CD4-positive, alpha-beta T cell treated with Interferon gamma for 1 hour (primary cell): ENCODE measurements at places on chromosomes 12 and 14.

- peak; percentile 62 for DNase-seq
Observed at GRCh38 chr12:11884706-11885105, 186.0 kb upstream of the BCL2L14 start.

GRCh38 chr12:124393831-124394230 is 98.9 kb downstream of the RFLNA start:
- no peak for DNase-seq

DNA sequence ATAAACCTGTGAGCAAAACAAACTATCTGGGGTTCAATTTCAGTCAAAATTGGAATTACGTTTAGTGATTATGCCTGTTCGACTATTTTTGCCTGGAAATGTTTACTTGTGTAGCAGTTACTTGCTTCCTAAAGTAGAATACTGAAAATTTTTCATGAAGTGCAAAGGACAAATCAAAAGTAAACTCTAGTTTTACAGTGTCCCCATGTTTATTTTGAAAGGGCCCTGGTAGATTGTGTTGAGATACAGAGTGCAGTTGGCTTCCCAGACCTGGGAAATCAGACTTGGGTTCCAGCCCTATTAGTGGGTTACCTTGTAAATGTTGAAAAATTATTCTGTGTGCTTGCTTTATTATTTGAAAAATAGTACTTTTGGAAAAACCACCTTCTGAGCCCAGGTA is 17.3 kb downstream of the KLRB1 start:
- DNase-seq = no peak

DNA sequence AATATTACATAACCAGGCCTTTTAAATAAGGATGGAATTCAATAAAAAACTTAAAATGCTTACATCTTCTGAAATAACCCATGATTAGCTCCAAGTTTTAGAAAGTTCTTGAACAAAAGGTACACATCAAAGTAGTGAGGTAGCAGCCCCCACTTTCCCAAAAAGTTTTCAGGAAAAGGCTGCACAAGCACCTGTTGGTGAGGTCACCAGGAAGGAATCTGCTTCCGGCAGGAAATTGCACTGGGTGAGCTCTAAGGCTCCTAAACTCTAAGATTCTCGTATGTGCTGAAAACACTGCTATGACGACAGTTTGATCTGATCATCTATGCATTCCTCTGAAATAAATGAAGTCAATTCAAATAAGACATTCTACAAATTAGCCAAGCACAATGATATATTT is 34.3 kb upstream of the TTC7B start:
- no peak for DNase-seq

GRCh38 chr14:33842299-33842698 is 108.6 kb downstream of the EGLN3 start:
- DNase-seq = no peak

- DNase-seq = no peak
Observed at GRCh38 chr14:88856786-88857366, 32.4 kb downstream of the TTC8 start.

DNA sequence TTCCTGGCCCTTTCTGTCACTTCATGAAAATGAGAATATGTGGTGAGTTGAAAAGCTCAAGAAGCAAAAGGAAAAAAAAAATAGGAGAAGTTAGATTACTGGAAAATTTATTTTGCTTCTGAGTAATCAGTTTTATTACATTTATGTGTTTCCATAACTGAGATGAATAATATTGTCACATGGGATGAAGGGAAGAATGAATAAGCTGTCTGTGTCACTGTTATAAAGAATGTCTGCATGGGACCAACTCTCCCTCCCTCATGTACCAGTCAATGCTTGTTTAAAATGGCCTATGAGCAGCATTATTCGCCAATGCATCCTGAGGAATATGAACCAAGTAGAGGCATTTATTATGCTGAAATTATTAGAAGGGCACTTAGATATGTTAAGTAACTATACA is 246.3 kb downstream of the PRKD1 start:
- no peak for DNase-seq

GRCh38 chr14:50362764-50363713 is 33.6 kb downstream of the CDKL1 start:
- peak; percentile 54 for DNase-seq

DNA sequence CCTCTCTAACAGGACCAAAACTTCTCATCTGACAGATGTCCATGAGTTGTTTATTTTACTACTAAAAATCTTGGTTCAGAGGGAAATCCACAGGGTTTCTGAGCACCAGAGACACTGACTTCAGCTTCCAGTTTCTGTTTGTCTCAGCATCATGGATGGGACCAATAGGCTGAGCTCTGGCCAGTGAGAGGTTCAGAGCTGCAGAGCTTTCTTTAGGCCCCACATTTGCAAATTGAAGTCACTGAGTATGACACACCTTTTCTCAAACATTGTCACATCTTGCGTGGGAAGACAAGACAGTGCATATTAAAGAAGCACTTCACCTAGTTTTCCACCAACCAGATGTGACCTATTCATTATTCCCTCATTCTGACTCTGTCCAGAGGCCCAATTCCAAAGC is 45.2 kb downstream of the RDH12 start:
- no peak for DNase-seq

- no peak for DNase-seq
Observed at GRCh38 chr14:52046376-52046917, 22.4 kb downstream of the NID2 start.

DNA sequence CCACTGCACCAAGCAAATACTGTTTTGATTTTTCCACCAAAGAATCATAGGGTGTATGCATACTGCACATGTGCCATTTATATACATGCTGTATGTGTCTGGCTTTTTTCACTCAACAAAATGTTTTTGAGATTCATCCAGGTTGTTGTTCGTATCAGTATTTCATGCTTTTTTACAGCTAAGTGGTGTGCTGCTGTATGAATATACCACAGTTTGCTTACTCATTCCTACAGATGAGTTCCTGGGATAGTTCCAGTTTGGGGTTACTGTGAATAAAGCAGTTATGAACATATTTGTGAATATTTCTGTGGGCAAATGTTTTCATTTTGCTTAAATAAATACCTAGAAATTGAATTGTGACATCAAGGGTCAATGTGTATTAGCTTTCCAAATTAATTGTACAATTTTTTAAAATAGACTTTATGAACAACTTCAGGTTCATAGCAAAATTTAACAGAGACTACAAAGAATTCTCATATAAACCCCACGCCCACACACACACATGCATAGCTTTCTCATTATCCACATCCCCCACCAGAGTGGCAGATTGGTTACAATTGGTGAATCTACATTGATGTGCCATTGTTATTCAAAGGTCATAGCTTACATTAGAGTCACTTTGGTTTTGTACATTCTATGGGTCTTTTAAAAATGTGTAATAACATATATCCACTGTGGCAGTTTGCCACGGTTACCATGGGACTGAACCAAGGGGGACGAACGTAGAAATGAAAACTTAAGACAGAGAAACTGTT is 6.9 kb upstream of the KRT6A start:
- DNase-seq = no peak

DNA sequence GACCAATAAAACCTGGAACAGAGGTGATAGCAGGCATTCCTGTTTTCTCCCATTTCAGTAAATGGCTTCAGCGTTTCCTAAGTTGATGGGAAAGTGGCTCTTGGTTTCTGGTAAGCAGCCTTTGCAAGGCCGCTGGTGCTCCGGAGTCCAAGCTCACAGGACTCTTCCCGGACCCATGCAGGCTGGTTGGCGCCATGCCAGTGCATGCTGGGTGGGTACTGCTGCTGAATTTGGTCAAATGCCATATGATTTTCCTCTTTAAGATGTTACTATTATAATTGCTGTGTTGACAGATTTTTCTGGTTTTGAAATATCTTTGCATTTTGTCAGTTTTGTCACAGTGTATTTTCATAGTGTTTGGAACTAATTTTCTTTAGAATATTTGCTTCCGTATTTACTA is 27.7 kb downstream of the PPP2R5C start:
- no peak for DNase-seq

GRCh38 chr12:108666401-108666881 is 32.7 kb upstream of the SELPLG start:
- DNase-seq = no peak

GRCh38 chr12:24678436-24678835 is 270.5 kb downstream of the BCAT1 start:
- no peak for DNase-seq

DNA sequence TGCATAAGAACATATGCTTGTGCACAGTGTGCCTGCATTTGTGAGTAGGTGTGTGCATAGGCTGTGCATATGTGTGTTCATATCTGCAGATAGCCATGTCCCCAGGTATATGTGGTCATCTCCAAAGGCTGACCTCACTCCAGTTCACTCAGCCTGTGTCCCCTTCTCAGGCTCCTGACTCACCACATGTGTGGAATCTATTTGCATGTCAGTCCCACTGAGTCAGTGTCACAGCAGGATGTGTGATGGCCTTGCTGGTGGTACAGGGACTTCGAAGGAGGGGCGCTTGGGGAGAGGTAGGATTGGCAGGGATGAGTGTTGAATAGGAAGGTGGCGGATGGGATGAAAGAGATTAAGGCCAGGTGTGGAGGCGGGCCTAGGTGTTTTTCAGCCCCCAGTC is 35.5 kb downstream of the KRT80 start:
- DNase-seq = no peak

DNA sequence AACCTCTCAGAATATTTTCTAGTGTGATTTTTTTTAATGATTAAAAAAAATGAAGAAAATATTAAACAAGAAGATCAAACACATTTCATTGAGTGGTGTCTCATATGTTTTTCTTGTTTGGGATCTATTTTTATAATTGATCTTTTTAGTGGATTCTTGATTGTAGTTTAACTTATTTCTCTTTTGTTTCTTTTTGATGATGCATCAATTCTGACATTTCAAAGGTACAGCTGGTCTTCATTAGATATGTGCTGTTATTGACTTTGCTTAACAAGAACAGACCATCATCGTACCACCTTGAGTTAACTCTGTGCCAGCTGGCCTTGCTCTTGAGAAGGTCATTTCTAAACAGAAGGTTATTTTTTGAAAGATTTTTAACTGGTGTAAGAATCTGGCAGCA is 45.8 kb upstream of the FGD4 start:
- no peak for DNase-seq

GRCh38 chr12:19462406-19462805 is 23.1 kb downstream of the AEBP2 start:
- DNase-seq = no peak

- no peak for DNase-seq
Observed at GRCh38 chr12:9335867-9336266, 127.7 kb upstream of the PZP start.

GRCh38 chr12:14138495-14138894 is 157.1 kb upstream of the GRIN2B start:
- no peak for DNase-seq

DNA sequence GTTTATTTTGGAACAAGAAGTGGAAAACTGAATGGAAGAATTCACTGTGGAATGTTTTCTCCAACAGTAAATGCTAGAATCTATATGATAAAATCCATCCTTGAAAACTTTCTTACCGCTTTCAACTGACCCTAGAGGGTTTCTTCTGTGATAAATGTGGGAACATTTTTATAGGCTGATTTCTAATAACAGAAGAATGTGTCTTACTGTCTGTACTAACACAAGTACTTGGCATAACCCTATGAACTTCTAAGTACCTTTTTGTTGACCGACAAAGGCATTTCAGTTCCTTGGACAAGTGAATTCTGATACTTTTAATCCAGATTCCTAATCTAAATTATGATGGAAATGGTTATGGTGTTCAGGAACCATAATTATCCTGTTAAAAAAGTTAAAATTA is 1109.7 kb upstream of the FLRT2 start:
- DNase-seq = no peak

- no peak for DNase-seq
Observed at GRCh38 chr14:54344445-54344844, 52.4 kb upstream of the CDKN3 start.

DNA sequence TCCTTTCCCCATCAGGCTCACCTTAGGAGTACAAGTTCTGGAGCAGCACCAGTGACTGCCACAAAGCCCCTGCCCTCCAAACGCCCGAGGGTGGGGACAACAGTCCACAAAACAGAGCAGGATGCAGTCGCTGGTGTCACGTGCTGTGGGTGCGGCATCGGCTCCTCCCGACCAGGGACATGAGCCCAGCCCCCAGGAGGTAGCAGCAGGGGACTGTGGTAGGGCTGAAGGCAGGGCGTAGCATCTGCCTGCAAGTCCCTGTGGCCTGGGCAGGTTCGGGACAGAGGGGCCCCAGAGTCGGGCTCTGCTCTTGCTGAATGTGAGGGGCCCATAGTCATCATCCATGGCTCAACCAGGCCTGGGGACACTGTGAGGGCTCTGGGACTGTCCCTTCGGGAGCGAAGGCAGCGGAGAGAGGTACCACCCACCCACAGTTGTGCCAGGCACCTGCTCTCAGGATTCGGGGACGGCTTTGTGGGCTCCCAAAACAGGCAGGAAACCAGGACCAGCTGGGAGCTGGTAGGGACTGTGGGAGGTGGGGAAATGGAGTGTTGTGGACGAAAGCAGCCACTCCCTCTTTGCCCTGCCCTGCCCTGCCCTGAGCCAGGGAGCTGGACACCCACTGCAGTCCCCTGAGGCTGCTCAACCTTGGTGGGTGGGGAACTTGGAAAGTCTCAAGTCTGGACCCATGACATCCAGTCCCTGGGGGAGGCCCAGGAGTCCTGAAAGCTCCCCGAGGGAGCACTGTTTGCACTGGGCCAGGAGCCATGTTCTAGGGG is 30.7 kb downstream of the FBRSL1 start:
- no peak for DNase-seq

- DNase-seq = no peak
Observed at GRCh38 chr14:81103443-81103842, 117.3 kb downstream of the GTF2A1 start.

- DNase-seq = no peak
Observed at GRCh38 chr12:126519833-126520232, 1454.6 kb downstream of the AACS start.

DNA sequence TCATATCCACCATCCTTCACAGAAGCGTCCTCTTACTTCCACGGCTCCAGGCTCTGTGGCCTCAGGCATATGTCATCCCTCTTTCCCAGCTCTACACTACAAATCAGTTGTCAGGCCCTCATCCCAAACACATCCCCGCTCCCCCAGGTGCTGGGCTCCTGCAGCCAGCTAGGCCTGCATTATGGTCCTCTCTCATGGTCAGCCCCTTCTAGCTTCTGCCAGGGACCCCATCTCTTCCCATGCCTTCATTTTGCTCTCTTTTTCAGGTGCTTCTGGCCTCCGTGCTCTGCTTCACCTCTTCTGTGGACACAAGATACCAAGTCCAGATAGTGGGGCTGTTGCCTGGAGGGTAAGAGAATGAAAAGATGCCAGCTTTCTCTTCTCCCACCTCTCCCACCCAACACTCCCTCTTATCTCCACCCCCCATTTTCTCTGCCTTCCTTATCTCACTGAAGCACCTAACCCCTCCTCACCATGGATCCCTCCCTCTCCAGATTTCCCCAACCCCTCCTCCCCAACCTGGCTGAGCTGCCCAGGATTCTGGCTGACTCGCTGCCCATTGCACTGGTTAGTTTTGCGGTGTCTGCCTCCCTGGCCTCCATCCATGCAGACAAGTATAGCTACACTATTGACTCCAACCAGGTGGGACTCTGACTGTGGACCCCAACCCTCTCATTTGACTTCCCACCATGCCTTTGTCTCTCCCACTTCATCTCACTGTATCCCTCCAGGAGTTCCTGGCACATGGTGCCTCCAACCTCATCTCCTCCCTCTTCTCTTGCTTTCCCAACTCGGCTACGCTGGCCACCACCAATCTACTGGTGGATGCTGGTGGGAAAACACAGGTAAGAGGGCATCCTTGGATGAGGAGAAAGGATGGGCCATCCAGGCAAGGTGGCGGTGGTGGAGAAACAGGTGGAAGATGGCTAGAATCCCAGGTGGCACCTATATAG is 10.4 kb downstream of the B4GALNT1 start:
- no peak for DNase-seq

- no peak for DNase-seq
Observed at GRCh38 chr12:50859621-50860310, 17.0 kb downstream of the TMPRSS12 start.
